Inflammatory macrophage (primary cell): ENCODE measurements at places on chromosomes 7 and 10.

- no peak for DNase-seq
Observed at GRCh38 chr7:74514131-74514591, 60.5 kb downstream of the GTF2IRD1 start.

DNA sequence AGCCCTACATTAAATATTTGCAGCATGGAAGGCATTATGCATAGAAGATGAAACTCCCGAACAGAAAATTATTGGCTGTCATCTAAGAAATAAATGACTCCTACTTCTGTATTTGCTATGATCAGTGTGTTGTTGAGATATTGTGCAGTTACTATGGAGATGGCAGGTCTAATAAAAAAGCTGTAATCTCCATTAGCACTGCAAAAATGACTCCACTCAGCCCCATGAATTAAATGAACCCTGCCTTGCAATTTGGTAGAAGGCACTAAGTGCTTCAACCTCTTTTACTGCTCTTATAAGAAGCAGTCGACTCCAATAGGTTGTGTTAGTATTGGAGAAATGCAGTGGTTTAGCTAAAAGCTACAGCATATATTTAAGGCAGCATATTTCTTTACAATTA lies 290.0 kb upstream of the PHYHIPL start:
- no peak for DNase-seq

- no peak for DNase-seq
Observed at GRCh38 chr7:144384071-144384470, 19.4 kb downstream of the NOBOX start.

DNA sequence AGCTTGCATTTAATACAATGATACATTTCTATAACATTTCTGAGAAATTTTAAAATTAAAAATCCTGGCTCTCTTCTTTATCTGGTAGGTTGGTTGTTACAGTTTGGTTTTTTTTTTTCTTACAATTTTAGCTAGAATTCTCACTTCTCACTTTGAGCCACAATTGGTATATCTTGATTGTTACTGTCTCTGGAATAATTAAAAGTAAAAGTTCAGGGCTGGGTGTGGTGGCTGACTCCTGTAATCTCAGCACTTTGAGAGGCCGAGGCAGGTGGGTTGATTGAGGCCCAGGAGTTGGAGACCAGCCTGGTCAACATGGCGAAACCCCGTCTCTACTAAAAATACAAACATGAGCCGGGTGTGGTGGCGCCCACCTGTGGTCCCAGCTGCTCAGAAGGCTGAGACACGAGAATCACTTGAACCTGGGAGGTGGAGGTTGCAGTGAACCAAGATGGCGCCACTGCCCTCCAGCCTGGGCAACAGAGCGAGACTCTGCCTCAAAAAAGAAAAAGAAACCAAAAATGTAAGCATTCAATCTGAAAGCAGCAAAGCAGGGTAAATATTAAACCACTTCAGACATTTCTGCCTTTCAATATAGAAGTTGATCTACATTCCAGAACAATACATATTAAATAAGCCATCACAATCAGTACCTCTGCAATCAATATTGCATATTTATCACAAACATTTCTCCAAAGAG lies 88.6 kb upstream of the PFKP start:
- no peak for DNase-seq
